ENCODE measurements at places on chromosomes 3 and 15.

- no peak for DNase-seq
Measured at GRCh38 chr3:130755666-130756065, 9.0 kb upstream of the PIK3R4 start.

GRCh38 chr15:62711691-62712454 lies 330.7 kb upstream of the TPM1 start:
- DNase-seq = no peak

DNA sequence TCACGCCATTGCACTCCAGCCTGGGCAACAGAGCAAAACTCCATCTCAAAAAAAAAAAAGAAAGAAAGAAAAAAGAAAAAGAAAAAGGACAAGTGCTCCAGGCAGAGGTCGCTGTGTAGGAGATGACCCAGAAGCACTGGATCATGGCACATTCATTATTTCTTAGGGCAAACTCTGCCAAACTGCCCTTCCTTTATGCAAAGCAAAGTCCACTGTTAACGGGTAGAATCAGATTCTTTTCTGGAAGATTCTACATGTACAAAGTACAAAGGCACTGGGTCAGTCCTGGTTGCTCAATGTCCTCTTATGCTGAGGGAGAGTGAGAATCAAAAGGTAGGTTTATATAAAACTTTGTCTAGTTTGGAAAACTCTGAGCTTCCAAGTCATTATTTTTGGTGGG lies 144.9 kb downstream of the FEZF2 start:
- no peak for DNase-seq

DNA sequence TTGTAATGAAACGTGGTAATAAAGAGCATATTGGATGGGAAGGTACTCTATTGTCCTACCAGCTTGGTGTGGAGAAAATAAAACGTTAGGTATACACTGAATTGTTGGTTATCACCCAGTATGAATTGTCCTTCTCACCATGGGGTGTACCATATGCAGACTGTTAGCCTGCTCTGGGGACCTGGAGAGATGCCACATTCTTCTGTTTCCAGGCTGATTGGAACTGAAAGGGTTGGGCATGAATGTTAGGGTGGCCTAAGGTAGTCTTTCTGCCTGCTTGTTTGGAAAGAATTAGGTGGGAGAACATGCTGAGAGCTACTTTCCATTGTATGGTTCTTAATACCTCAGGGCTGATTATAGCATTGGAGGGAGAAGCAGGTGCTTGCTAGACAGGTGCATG lies 340.6 kb downstream of the PTPRG start:
- DNase-seq = no peak

DNA sequence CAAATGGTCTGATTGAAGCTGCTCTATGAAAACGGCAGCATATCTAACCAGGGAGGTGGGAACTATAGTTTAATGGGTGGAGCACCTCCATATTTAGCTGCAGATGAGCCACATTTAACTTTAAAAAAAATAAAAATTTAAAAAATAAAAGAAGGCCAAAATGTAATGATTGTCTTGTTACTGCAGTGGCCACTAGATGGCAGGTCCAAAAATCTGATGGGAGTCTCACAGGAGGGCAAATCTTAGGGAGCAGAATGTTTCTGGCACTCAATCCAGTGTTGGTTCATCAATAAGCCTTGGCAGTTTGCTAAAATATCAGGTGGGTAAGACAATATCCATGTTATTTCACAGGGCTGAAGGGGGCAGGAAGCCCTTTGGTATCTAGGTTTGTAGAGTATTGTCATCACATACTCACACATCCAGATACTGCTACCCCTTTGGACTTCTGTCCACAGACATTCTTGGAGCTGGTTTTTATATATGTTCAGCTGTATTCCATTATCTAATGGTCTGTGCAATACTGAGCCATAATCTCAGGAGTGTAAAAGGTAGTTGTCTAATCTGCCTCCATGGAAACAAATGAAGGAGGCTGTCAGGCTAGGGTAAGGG lies 233.3 kb downstream of the TIGIT start:
- no peak for DNase-seq

DNA sequence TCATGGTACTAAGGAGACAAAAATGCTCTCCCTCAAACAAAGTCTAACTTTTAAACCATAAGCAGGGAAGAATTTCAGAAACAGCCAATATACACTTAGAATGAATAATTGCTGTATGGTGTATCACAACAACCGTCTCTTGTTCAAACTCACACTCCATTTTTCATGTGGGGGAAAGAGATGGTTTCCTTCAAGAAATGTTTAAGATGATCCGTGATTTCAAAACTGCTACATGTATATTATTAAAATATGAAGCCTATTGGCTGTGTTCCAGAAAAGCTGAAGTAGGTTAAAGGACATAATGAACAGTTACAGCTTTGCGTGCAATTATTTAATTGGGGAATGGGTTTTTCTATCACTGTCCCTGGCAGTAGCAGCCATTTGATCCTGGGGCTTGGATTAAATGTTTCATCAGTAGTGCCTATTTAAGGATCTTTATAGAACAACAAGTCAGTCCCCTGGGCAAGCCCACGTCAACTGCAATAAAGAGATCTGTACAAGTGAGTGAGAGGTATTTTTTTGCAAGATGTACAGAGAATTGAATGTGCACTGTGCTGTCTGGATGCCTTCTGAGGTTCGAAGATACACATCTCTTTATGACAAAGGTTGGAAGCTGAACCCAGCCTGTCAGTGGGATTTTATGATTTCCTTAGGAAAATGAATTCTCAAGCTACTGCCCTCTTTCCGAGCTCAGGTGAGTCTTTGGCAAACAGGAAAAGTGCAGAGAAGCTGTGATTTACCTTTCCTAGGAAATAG lies 337.2 kb upstream of the RARB start:
- no peak for DNase-seq

DNA sequence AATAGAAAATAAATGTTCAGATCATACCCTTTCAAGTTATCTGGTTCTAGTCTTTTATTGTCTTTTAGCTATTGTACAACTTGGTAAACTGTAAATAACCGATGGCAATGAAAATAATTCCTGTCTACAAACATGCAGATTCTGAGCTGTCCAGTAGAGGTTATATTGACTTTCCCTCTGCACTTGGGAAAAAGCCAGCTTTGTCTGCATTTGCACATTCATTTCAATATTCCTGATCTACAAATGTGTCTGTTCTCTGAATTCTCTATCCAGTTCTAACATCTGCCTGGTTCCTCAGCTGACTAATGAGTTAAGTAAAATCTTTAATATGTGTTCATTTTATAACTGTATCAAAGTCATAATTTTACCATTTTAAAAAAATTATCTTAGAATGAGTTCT lies 408.5 kb downstream of the ERC2 start:
- DNase-seq = no peak

- DNase-seq = no peak
Measured at GRCh38 chr3:54631516-54632325, 296.1 kb downstream of the LRTM1 start.

DNA sequence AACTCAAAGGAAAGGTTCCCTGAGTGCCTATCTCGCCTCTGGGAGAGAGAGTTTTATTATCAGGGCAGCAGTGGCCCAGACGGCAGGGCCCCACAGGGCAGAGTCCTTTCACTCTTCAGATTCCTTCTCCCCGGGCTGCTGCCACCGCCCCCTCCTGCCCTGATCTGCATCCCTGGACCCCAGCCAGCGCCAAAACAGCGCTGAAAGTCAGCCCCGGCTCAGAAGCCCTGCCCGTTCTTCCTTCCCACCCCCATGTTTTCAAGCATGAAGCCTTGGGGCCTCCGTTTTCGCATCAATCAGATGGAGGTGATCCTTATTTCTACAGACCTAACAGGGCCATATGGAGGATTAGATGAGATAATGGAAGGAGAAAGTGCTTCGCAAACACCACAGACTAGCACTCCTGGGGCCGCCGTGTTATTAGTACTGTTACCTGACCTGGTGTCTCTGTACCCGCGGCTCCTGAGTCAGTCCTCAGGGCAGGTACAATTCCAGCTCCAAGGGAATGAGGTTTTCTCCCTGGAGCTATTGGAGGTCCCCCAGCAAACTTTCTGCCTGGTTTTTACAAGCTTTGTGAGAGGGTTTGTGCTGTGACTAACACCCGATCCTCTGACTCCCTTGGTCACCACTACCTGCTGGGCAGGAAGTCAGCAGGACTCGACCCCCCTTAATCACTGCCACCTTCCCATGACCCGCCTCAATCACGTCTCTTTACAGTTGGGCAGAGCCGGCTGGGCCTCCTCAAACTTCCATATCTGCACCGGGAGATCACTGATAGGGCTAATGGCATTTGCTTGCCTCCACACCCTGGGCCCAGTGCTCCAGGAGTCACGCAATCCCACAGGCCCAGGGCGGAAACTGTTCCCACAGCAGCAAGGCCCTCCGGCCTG lies 39.5 kb upstream of the TSEN2 start:
- no peak for DNase-seq

GRCh38 chr15:62769604-62770003 lies 272.9 kb upstream of the TPM1 start:
- DNase-seq = no peak

DNA sequence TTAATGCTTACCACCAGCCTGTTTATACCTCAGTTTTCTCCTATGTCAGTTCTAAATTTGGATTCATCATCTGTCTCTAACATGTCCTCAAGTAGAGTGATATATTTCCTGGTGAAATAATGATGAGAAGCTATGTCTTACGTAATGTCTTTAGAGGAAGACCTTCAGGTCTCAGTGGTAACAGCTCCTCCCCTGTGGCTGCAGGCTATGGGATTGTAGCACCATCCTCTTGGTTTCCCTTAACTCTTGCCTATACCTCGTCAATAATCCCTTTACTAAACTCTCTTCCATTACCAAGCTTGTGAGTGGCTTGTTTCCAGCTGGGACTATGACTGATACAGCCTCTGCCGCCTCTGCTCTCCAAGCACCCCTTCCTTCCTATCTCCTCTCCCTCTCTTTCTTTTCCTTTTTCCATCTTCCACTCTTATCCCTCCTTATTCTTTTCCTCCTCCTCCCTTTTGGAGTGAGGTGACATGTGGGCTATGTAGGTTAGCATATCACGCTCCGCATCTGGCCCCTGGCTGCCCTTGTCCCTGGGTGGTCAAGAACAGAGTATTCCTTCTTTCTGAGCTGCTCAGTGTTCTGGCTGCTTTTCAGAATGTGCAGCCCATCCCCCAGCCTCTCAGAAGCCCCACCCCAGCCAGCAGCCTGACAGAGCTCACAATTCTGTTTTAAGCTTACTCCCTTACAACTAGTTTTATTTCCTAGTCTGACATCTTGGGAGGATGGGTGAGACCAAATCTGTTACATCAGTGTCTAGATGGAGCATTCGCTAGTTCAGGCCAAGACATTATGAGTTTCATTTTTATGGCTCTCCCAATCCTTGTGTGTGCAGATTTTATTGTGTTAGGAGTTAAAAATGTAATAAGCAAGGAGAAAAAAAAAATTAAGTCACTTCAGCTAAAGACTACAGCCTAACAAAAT lies 75.0 kb upstream of the RNU6-1 start:
- DNase-seq = peak; percentile 4

DNA sequence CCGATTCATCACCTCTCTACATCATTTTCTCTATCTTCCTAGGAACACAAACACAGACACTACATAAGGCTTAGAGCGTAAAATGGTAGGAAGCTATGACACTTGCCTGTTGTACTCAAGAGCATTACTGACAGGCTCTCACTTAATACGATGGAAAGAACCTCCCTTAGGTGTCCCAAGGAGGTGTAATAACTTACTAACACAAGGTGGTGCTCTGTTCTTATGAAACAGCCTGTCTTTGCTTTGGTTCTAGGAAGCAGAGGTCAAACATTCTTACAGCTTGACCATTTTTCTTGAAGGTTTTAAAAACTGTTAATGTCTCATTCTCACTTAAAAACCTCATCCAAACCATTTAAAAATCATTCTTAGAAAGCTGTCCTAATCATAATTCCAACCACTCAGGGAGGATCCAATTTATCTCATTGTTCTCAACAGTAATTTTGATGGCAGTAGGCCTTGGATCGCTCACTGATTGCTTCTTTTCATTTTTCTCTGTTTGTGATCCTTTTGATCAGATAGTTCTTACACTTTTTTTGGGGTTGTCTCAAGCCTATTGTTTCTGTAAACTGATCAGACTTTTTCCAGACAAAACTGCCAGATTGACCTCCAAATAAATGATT lies 317.8 kb upstream of the AGTR1 start:
- DNase-seq = no peak

- DNase-seq = no peak
Measured at GRCh38 chr3:142366434-142366833, 81.4 kb downstream of the XRN1 start.

- DNase-seq = peak; percentile 44
Measured at GRCh38 chr15:85485956-85486567, 105.7 kb downstream of the AKAP13 start.

- no peak for DNase-seq
Measured at GRCh38 chr3:44227632-44228031, 14.1 kb upstream of the TOPAZ1 start.

GRCh38 chr3:191412759-191413158 lies 48.2 kb upstream of the PYDC2 start:
- DNase-seq = peak; percentile 81

- DNase-seq = peak; percentile 79
Measured at GRCh38 chr15:90165659-90166489, 35.3 kb upstream of the SEMA4B start.

DNA sequence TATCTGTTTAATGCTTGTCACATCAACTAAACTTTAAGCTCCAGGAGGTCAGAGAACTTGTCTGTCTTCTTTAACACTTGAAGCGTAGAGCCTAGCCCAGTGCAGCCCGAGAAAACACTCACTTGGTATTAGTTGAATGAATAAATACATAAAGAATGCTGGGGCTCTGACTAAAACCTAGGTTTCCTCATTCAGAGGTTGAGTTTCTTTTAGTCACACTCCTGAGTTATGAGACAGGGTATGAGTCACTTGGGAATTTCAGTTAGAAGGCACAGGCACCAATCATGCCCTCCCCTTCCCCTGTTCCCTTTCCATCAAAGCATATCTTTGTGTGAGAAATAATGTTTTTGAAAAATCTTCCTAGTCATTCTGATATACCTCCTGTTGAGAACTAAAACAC lies 589.8 kb upstream of the DPPA4 start:
- DNase-seq = peak; percentile 98

- no peak for DNase-seq
Measured at GRCh38 chr15:38620851-38621594, 56.4 kb upstream of the RASGRP1 start.

DNA sequence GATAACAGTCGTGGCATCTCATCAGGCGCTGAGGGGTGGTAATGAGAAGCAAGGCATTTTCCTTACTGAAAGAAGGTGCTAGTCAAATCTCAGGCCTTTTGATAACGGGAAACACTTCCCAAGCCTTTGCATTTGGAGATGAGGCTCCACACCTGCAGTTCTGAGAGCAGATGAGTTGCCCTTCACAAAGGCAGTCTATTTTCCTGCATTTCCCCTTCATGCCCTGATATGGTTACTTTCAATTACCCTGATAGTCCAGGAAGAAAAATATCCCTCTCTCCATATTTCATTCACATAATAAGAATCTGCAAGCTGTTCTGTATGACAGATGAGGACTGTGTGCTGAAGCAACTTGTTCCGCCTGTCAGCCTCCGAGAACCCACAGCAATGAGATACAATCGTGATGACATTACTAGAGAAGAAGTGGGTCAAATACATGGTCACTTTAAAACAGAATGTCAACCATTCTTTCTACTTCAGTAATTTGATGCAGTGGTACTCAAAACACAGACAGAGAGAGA lies 25.0 kb downstream of the FHIT start:
- no peak for DNase-seq
